Erythroblast (primary cell): ENCODE measurements at places on chromosomes 5 and 9.
A peak's percentile ranks its signal among the peaks of the same experiment; 100 is the strongest.

- no peak for DNase-seq
Observed at GRCh38 chr5:135589152-135589551, 10.4 kb upstream of the CXCL14 start.

GRCh38 chr5:115855959-115856358 is 14.2 kb downstream of the AP3S1 start:
- DNase-seq: no peak

DNA sequence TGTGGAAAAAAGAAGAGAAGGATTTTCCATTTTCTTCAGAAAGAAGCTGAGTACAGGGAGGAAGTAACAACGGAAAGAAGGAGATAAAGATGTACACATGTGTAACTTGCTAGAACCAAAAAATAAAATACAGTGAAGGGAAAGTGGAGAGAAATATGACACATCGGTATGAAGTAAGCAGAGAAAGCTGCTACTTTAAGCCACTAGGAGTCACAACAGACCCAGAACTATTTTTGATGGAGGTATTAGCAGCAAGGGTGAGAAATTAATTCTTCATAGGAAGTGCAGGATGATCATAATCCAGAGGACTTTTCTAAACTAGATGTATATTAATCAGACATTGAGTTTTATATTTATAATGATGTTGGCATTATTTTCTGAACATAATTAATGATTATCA is 88.5 kb downstream of the FAM174A start:
- peak; percentile 5 for DNase-seq

GRCh38 chr9:128124451-128124850 is 3.1 kb downstream of the PTGES2 start:
- DNase-seq: no peak
